ENCODE measurements at places on chromosomes 7 and 10. TPM values are rescaled to one million over a fixed set of nuclear protein-coding genes. Genes with fewer than 3 reads are reported as not detected.

CACNA2D1 gene
- total RNA-seq: 0.18 TPM

DNA sequence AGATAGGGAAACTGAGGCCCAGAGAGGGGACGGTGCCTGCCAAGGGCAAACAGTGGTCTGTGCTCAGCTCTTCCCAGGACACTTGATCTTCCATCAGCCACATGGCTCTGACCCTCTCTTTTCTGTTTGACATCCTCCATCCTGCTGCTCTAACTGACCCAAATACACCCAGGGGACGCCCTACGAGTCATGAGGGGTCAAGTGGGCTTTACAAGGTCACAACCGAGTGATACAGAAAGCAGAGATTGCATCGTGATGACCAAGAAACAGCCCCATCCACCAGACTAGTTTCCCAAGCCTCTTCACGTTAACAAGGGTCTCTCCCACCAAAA, 131.2 kb upstream of the UNC5B start:
- DNase-seq: no peak

DNA sequence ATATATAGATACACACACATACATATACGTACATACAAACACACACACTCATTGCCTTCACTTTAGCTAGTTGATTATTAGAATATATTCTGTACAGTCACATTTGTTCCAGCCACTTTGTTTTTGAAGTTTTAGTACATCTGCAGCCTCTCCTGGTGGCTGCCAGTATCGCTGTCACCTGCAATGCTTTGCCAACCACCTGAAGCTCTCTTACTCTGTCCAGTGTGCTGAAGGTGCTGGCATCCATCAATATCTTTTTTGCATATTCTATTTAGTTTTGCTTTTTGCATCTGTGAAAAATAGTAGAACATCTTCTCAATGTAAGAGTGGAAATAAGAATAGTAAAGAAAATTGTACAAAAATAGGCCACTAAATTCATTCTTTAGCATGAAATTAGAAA, 388.6 kb downstream of the EXOC4 start:
- no peak for DNase-seq

LRRD1 gene
- not detected for total RNA-seq

GRCh38 chr7:43735802-43736603, 6.7 kb upstream of the COA1 start:
- no peak for DNase-seq

BLNK gene
- 0.95 TPM for total RNA-seq

- no peak for DNase-seq
Observed at GRCh38 chr10:69673521-69673920, 43.5 kb downstream of the FAM241B start.

GRCh38 chr7:129083525-129083924, 28.6 kb upstream of the TNPO3 start:
- no peak for DNase-seq

SPDYE1 gene
- total RNA-seq: not detected

TET1 gene
- 0.24 TPM for total RNA-seq

- no peak for DNase-seq
Observed at GRCh38 chr7:120337308-120337907, 64.4 kb downstream of the KCND2 start.

DNA sequence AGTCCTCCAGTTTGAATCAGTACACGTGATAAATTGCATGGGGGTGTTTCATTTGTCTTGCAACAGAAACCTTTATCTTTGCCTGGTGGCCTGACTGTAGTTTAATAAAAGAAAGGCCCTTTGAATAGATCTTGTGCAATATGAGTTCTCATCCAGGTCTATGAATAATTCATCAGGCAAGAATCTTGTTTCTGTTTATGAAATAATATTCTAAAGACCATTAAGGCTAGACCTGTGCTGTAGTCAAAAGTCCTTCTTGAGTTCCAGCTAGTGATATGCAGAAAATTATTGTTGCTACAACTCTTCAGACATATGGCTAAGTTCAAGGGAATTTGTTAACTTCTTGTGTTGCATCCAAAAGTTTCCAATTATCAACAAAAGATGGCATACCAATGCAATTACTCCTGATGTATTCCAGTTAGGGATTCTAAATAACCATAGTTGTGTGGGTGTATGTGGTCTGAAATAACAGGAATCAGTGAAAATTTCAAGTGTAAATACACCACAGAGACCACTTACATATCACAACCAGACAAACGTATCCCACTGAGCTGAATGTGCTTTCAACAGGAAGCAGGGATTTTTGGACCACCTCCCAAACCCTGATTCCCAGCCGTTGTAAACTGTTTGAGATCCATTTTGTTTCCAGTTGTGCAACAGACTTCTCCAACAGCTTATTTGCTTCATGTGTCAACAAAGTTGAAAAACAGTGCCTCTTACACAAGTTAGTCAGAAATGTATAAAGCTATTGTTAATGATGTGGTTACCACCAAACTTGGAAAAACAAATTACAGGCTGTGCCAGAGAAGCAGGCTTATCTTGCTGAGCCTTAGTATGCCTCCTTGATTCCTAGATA, 54.7 kb upstream of the BICC1 start:
- no peak for DNase-seq

DNA sequence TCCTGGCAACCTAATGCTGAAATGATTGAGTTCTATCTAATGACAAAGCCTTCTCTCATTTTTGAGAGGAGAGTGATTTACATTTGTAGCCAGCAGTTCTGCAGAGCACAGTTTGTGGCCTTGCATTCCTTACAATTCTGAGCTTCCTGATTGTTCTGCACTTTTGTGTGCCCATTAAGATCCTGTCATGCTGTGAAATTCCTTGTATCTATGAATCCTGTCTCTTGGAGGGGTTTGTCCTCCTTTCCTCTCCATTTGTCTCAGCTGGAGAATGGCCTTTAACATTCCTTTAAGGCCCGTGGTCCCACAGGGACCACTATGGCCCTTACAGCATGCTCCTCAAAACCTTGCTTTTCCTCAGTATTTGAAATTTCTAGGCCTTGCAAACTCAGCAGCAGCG, 10.4 kb downstream of the KLHL7 start:
- no peak for DNase-seq

DNA sequence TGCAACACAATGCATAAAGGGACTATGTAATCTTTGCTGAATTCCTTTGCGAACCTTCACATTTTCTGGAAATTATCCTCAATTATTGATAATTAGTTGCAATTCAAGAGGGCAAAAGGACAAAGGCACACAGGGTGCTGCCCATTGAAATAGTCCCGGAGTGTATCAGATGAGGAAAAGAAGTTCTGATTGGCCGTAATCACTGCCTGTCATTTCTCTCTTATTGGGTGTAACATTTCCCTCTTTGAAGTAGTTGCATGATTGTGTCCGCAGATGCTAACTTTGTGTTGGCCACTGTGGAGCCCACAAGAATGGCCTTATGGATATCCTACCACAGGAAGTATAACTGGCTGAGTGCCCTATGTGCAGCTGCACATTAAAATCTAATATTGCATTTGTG, 35.1 kb upstream of the TAS2R16 start:
- DNase-seq: no peak

- DNase-seq: no peak
Observed at GRCh38 chr10:125296598-125296997, 136.2 kb upstream of the CTBP2 start.

ANKRD1 gene
- not detected for total RNA-seq

Data from activated T-cell treated with anti-CD3 and anti-CD28 coated beads, Interleukin-2, amount 50 U/mL, for 4 hours (primary cell).